Activated naive CD8-positive, alpha-beta T cell treated with anti-CD3 and anti-CD28 coated beads for 36 hours (primary cell): ENCODE measurements at places on chromosomes 16 and 17. TPM values are rescaled to one million over a fixed set of nuclear protein-coding genes. Genes with fewer than 3 reads are reported as not detected.

DNA sequence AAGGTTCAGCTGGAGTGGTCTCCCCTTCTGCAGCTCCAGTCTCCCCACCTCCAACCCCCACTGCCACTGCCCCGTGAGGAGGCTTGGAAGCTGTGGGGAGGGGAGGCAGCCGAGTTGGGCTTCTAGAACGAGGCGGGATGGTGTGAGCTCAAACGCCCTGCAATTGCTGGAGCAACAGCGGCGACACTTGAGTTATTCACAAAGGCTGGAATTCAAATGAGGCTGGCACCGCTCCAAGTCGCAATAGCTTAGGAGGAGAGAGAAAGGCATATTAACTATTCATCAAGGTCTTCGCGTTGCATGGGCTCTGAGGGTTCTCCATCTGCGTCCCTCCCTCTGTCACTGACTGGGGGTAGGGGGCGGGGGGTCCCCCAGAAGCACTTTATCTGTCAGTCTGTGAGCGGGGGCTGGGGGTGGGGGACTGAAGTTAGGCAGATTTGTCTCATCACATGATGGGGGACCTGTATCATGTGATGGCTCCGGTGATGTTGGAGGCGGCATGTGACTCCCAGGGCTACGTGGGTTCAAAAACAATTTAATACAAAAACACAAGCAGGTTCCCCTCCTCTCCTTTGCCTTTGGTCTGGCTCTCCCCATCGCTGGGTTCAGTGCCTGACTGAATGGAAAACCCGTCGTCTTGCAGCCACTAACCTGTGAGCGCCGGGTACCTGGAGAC is 70.5 kb downstream of the RBBP6 start:
- H3K4me1 ChIP-seq, result peaks cover 13% of the 10 kb centered on the region
- H3K36me3 ChIP-seq, result no peaks in the 10 kb centered on the region
- peaks cover 62% of the 10 kb centered on the region for H3K27me3 ChIP-seq
- H3K27ac ChIP-seq, result no peak overlapping the region
- DNase-seq, result peak; percentile 3

GRCh38 chr16:363766-364490 is 6.4 kb downstream of the MRPL28 start:
- H3K27ac ChIP-seq, result no peak overlapping the region
- no peak for DNase-seq

GRCh38 chr16:22126037-22126558 is 33.8 kb downstream of the VWA3A start:
- no peak for DNase-seq
- H3K27me3 ChIP-seq, result no peaks in the 10 kb centered on the region
- H3K4me3 ChIP-seq, result no peak overlapping the region
- no peak overlapping the region for H3K27ac ChIP-seq

DNA sequence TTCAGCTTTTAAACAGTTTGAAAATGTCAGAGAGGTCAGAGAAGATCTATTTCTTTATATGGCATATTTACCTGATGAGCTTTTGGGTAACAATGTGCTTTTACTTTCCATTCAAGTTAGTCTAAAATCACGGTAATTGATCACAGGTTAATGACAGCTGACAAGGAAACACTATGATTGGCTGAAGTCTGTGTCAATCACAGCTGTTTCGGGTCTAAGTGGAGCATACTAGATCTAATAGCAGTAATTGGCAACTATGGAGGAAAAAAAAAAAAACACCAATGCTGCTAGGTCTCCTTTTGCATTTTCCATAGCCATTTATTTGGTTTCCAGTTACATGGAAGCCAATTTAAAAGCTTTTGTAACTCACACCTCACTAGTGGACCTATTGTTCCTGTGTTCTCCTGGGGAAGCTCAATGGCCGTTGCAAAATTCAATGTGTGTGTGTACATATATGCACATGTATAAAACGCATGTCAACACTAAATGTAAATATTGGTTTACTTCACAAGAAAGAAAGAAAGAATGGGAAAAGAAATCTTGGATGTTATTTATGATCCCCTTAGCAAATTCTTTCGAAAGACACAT is 568.3 kb upstream of the ZFHX3 start:
- peaks cover 24% of the 10 kb centered on the region for H3K27me3 ChIP-seq
- no peaks in the 10 kb centered on the region for H3K36me3 ChIP-seq
- no peaks in the 10 kb centered on the region for H3K4me1 ChIP-seq

DNA sequence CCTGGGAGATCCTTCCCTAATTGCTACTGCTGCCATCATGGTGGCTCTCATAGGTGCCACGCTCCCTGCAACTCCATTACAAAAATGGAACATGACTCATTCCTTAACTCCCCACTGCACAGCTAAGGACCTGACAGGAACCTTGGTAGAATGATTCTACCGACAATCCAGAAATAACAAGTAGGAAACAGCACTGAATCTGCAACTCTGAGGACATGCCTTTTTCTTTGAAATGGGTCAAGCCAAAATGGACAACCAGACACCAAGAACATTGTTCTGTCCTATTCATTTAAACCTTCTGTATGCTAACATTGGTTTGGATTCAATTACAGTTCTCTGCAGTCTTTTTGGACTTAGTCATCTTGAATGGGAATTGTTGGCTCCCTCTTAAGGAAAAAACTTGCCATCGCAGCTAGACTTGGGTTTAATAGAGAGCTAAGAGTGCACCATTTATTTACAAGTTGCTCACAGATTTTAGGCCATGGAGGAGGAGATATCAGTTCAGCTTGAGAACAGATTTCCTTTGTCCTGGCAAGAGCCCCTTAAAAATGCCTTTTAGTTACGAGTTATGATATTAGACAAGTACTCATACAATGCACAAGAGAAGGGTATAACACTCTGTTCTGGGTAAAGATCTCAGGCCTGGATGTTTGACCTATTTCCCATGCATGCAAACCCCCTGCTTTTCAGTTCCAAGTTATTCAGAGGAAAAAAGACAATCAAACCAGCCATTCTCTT is 20.9 kb upstream of the NSRP1 start:
- no peaks in the 10 kb centered on the region for H3K36me3 ChIP-seq
- H3K27me3 ChIP-seq, result peaks cover 20% of the 10 kb centered on the region
- no peak overlapping the region for H3K27ac ChIP-seq
- H3K4me3 ChIP-seq, result no peak overlapping the region

DNA sequence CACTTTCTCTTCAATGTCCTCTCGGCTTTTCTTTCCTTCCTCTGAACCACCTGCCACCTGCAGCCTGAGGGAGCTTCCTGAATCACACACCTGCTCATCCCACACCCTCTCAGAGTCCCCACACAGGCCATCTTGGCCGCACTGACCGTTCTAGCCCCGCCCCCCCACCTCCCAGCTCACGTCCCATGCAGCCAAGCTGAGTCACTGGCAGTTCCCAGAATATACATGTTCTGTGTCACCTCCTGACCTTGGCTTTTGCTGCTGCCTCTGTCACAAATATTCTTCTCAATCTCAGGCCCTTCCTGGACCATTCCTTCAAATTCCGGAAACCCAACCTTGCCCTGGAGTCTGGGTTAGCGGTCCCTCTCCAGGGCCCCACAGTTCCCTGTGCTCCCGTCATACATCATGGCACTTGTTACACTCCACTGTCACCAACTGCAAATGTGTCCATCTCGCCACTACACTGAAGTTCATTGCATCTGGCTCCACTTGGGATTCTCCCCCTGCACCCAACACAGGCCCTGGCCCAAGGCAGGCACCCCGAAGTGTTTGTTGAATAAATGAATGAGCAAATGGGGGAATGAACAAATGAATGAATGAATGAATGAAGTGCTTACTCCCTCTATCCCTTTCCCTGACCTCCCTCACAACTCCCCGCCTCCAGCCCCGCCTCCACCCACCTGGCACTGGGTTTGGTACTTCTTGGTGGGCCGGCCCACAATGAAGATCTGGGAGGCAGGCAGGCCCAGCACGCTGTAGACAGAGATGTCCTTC is 12.8 kb downstream of the PIMREG start:
- no peaks in the 10 kb centered on the region for H3K27me3 ChIP-seq
- no peaks in the 10 kb centered on the region for H3K36me3 ChIP-seq
- no peak overlapping the region for H3K4me3 ChIP-seq
- H3K27ac ChIP-seq, result no peak overlapping the region

- no peak overlapping the region for H3K4me3 ChIP-seq
- peaks cover 12% of the 10 kb centered on the region for H3K27me3 ChIP-seq
- peaks cover 9% of the 10 kb centered on the region for H3K4me1 ChIP-seq
- H3K27ac ChIP-seq, result no peak overlapping the region
- no peak for DNase-seq
These were observed 21.6 kb downstream of the ITPRIPL2 start for GRCh38 chr16:19135201-19135842.

DNA sequence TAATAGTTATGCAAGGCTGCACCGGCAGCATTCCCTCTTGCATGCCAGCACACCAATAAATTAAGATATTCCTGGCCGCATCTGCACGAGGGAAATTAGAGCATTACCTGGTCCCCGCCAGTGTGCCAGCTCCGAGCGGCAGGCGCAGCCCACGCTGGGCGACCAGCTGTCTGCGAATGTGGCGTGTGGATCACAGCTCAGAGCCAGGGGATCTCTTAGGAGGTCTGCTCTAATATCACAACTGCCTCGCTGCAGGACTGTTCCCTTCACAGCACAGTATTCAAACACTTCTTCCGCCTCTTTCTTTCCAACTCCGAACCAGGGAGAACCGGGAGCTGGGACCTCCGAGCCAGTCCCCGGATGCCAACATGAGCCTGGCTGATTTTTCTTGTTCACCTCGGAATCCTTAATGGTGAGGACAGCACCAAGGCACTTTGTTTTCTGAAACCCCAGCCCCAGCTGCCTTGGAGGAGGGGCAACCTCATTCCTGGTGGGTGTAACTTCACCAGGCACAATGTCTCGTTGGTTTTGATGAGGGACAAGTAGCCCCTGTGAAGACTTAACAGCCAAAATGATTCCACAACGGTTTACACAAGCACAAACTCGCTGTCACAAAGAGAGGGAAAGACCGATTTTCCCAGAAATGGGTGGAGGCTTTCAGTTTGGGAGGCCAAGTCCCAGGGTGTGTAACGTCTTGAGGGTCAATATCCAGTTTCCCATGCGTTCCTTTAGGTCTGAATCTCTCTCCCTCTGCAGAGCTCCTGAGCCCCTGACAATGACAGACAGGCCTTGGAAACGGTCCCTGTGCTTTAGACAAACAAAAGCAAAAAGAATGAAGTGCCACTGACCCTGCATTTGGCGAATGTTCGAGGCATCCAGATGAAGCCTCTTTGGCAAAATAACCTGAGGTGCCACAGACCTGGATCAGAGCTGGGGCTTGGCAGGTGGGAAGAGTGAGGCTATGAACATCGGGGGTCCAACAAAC is 213.2 kb downstream of the C16orf78 start:
- no peaks in the 10 kb centered on the region for H3K4me1 ChIP-seq
- H3K4me3 ChIP-seq, result no peak overlapping the region
- no peak for DNase-seq

DNA sequence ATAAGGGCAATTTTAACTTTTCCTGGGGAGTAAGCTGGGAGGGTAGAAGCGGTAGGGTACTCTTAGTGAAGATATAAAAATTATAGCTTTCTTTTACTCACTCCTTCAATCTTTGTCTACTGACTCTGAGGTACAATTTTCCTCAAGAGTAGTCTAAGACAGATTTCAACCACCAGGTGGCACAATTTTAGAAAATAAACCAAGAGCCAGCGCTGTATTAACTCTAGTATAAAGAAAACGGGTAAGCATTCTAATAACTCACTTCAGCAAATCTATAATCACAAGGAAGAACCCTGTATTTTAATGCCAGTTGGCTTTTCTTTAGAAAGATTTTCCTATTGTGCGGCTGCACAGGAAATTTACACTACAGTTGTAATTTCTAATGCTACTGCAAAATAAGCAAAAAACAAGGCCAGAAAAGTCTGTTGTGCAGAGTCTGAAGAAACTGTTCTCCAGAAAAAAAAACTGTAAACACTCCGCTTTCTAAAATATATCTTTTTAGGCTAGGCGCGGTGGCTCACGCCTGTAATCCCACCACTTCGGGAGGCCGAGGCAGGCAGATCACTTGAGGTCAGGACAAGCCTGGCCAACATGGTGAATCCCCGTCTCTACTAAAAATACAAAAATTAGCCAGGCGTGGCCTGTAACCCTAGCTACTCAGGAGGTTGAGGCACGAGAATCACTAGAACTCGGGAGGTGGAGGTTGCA is 1.9 kb downstream of the CMC2 start:
- H3K27ac ChIP-seq, result peak overlapping the region; percentile 94
- H3K36me3 ChIP-seq, result peaks cover 62% of the 10 kb centered on the region
- no peaks in the 10 kb centered on the region for H3K27me3 ChIP-seq
- H3K4me3 ChIP-seq, result peak overlapping the region; percentile 77

- H3K4me1 ChIP-seq, result no peaks in the 10 kb centered on the region
- no peak overlapping the region for H3K4me3 ChIP-seq
- no peaks in the 10 kb centered on the region for H3K27me3 ChIP-seq
- DNase-seq, result no peak
These were observed 8.7 kb downstream of the MMP15 start for GRCh38 chr16:58034128-58034685.

GRCh38 chr17:57537524-57538410 is 207.3 kb downstream of the CCDC182 start:
- no peak for DNase-seq
- H3K4me1 ChIP-seq, result peaks cover 25% of the 10 kb centered on the region
- H3K4me3 ChIP-seq, result peak overlapping the region; percentile 53
- peaks cover 2% of the 10 kb centered on the region for H3K36me3 ChIP-seq

DNA sequence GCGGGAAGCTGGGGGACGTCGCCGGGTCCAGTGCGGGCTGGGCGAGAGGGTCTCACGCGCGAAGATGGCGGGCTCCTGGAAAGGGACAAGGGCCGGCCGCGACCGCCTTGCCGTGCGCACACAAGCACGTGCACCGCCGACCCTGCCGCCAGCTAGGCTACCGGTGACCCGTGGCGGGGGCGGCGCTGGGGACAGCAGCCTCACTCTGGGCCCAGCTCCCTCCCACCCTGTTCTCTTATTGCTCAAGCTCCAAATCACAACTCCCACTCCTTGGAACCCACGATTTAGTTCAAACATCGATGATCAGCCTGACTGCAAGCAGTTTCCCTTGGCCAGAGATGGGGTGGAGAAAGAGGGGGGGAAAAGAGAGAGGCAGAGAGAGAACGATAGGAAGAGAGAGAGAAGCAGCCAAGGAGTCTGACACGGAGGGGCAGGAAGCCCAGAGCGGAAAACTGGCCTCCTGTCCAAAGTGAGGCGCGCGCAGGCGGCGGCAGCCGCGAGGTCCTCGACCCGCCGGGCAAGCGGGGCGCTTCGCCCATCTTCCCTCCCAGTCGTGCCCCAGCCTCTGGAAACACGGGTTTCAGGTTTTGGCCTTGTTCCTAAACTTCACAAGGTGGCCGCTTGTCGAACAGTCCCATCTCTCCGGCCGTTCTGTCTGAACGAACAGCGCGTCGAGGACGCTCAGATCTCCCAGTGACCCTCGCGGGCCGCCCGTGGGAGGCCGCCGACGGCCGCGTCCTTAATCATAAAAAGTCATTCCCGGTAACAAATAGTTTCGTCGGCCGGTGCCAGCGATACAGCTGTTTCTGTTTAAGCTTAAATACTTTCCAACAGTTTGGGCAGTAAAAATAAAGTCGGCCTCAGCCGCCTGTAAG is 1.7 kb upstream of the CBX8 start:
- no peak for DNase-seq
- peaks cover 52% of the 10 kb centered on the region for H3K27me3 ChIP-seq
- peaks cover 2% of the 10 kb centered on the region for H3K36me3 ChIP-seq
- peak overlapping the region; percentile 37 for H3K4me3 ChIP-seq
- H3K27ac ChIP-seq, result no peak overlapping the region

GRCh38 chr16:58393138-58393504 is 850 bp downstream of the GINS3 start:
- no peaks in the 10 kb centered on the region for H3K27me3 ChIP-seq
- H3K4me3 ChIP-seq, result peak overlapping the region; percentile 95
- peak overlapping the region; percentile 99 for H3K27ac ChIP-seq
- H3K4me1 ChIP-seq, result peaks cover 8% of the 10 kb centered on the region
- peaks cover 29% of the 10 kb centered on the region for H3K36me3 ChIP-seq
- no peak for DNase-seq

The MYL4 gene
- total RNA-seq, result not detected

The ACSM5 gene
- not detected for total RNA-seq

The JPT1 gene
- total RNA-seq, result 250 TPM

The DDX52 gene
- 38.6 TPM for total RNA-seq
